ENCODE measurements at places on chromosomes 11 and 22. TPM values are rescaled to one million over a fixed set of nuclear protein-coding genes. Genes with fewer than 3 reads are reported as not detected.

APOBEC3H gene
- total RNA-seq: not detected

NXPE1 gene
- total RNA-seq: not detected

KDM4D gene
- 0.25 TPM for total RNA-seq

C11orf16 gene
- total RNA-seq: not detected

KREMEN1 gene
- 24.6 TPM for total RNA-seq

ETS1 gene
- total RNA-seq: 51.6 TPM

DCHS1 gene
- total RNA-seq: 28.7 TPM

MMP13 gene
- total RNA-seq: 0.98 TPM

ZP1 gene
- total RNA-seq: not detected

GRCh38 chr11:57874981-57875380, 113.4 kb downstream of the CTNND1 start:
- no peaks in the 10 kb centered on the region for H3K4me1 ChIP-seq
- no peak for DNase-seq
- H3K36me3 ChIP-seq: no peaks in the 10 kb centered on the region

- H3K36me3 ChIP-seq: no peaks in the 10 kb centered on the region
- no peaks in the 10 kb centered on the region for H3K27me3 ChIP-seq
- no peak overlapping the region for H3K4me3 ChIP-seq
- no peak overlapping the region for H3K27ac ChIP-seq
Observed at GRCh38 chr11:9037046-9037780, 33.4 kb upstream of the NRIP3 start.

DNA sequence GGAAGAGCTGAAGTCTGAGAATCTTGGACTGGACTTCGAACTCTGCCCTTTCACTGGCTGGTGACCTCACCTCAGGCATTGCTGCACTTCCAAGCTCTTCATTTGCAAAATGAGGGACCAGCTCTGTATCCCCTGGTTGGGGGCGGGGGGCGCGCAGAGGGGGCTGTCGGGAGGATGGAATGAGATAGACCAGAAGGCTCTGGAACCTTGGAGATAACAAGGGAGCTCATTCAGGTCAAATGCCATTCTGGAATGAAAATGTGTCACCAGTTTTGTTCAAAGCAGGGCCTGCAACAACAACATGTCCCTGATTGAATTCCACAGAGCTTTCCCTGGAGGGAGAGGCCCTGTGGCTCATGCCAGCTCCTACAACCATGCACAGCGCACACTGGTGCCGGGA, 370.5 kb downstream of the MN1 start:
- H3K4me1 ChIP-seq: peaks cover 6% of the 10 kb centered on the region
- no peak for DNase-seq
- no peaks in the 10 kb centered on the region for H3K36me3 ChIP-seq
- H3K4me3 ChIP-seq: no peak overlapping the region
- no peaks in the 10 kb centered on the region for H3K27me3 ChIP-seq

DNA sequence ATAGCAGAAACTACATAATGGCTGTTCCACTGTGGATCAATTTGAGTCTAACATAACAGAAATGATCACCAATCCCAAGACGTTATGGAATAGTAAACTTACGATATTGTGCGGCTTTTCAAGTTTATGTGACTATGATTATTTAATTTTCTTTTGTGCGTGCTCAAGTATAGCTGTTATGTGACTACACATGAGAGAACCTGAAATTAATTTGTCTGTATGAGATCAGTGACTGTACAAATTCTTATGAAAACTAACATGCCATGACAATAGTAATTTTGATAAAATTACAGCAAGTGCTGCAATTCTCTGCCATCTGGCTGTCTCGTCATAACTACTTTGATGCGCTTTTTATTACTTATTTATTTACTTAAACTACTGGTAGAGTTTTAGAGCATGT, 343.2 kb downstream of the DCDC1 start:
- no peak overlapping the region for H3K4me3 ChIP-seq
- H3K27me3 ChIP-seq: no peaks in the 10 kb centered on the region
- H3K27ac ChIP-seq: no peak overlapping the region
- no peaks in the 10 kb centered on the region for H3K4me1 ChIP-seq

GRCh38 chr11:122170815-122171475, 54.9 kb upstream of the BLID start:
- no peaks in the 10 kb centered on the region for H3K4me1 ChIP-seq
- H3K36me3 ChIP-seq: no peaks in the 10 kb centered on the region
- no peak overlapping the region for H3K4me3 ChIP-seq
- H3K27me3 ChIP-seq: no peaks in the 10 kb centered on the region
- DNase-seq: no peak

GRCh38 chr11:11929920-11930319, 78.5 kb downstream of the DKK3 start:
- no peak for DNase-seq
- H3K27ac ChIP-seq: no peak overlapping the region
- no peak overlapping the region for H3K4me3 ChIP-seq
- no peaks in the 10 kb centered on the region for H3K4me1 ChIP-seq
- peaks cover 52% of the 10 kb centered on the region for H3K36me3 ChIP-seq

DNA sequence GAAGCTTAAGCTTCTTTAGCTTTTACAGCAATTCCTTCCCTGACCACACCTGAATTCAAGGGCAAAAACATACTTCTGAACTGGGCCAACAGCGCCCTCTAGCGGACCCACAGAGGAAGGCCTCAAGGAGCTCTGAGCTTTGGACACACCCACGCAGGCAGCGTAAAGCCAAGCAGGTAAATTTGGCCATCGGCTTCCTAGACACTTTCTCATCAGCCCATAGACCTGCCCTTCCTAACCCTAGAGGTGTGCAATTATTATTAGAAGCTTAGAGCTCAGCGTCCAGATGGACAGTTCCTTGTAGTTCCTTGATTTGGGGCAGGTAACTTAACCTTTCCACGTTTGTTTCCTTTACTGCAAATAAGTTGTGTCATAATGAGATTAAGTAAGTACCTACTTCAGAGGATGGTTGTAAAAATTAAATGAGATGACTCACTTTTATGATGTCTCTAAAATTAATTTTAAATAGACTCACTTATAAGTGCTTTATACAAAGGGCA, 25.7 kb upstream of the HMGXB4 start:
- peak; percentile 43 for DNase-seq
- H3K27me3 ChIP-seq: no peaks in the 10 kb centered on the region
- H3K4me1 ChIP-seq: no peaks in the 10 kb centered on the region
- H3K36me3 ChIP-seq: no peaks in the 10 kb centered on the region
- no peak overlapping the region for H3K27ac ChIP-seq

GRCh38 chr11:2569321-2569721, 124.5 kb downstream of the KCNQ1 start:
- no peak overlapping the region for H3K27ac ChIP-seq
- no peak overlapping the region for H3K4me3 ChIP-seq
- DNase-seq: no peak
- no peaks in the 10 kb centered on the region for H3K36me3 ChIP-seq

DNA sequence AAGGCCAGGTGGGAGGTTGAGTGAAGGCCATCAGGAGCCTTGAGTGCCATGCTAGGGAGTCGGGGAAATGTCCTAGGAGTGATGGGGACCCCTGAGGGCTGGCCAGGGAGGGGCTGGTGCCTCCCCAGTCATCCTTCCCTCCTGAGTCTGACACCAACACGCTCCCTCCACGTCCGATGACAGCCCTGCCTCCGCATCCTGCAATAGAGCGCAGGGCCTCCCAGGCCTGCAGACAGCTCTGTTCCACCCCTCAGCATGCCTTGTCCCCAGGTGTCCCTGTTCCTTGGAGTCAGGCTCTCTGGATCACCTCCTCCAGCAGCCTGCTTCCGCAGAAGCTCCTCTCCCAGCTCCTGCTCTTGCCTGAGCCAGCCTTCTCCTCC, 3.1 kb downstream of the RAC2 start:
- no peaks in the 10 kb centered on the region for H3K4me1 ChIP-seq
- no peak overlapping the region for H3K4me3 ChIP-seq
- DNase-seq: no peak
- no peak overlapping the region for H3K27ac ChIP-seq
- no peaks in the 10 kb centered on the region for H3K27me3 ChIP-seq

DNA sequence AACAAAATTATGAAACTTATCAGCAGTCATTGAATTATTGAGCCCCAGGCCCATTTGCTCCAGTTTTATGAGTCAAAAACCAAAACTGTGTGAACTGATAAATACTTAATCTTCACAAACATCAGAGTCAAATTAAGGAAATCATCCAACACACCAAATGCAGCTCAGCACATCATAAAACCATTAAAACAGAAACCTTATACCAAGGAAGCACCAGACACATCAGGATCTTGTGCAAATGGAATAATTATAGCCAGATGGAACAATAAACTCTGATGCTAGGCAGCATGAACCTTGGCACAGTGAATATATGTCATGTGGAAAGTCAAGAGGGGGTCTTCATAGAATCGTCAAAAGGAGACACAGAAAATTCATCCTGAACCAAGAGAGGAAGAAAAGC, 410.7 kb upstream of the API5 start:
- DNase-seq: no peak
- H3K27me3 ChIP-seq: no peaks in the 10 kb centered on the region
- no peaks in the 10 kb centered on the region for H3K4me1 ChIP-seq
- no peaks in the 10 kb centered on the region for H3K36me3 ChIP-seq

GRCh38 chr22:35204807-35205775, 52.2 kb upstream of the HMGXB4 start:
- DNase-seq: peak; percentile 5
- no peaks in the 10 kb centered on the region for H3K36me3 ChIP-seq
- no peak overlapping the region for H3K4me3 ChIP-seq
- H3K27me3 ChIP-seq: no peaks in the 10 kb centered on the region
- no peaks in the 10 kb centered on the region for H3K4me1 ChIP-seq

DNA sequence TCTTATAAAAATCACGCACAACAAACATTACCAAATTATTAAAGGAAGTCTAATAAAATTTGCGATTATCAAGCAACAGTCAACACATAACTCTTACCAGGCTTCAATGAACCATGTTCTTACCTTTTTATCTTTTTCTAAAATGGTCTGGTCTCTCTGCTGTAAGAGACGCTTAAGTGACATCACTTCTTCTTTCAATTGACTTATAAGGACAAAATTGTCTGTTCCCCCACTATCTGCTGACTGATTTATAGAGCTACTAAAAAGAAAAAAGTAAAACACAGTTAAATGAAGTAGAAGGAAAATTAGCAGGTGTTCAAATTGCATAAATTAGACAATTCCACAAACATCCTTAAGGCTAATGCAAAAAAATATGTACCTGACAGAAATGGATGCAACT, 10.9 kb downstream of the FAM76B start:
- H3K27ac ChIP-seq: no peak overlapping the region
- H3K27me3 ChIP-seq: no peaks in the 10 kb centered on the region
- DNase-seq: no peak
- peaks cover 88% of the 10 kb centered on the region for H3K36me3 ChIP-seq
- no peak overlapping the region for H3K4me3 ChIP-seq

DNA sequence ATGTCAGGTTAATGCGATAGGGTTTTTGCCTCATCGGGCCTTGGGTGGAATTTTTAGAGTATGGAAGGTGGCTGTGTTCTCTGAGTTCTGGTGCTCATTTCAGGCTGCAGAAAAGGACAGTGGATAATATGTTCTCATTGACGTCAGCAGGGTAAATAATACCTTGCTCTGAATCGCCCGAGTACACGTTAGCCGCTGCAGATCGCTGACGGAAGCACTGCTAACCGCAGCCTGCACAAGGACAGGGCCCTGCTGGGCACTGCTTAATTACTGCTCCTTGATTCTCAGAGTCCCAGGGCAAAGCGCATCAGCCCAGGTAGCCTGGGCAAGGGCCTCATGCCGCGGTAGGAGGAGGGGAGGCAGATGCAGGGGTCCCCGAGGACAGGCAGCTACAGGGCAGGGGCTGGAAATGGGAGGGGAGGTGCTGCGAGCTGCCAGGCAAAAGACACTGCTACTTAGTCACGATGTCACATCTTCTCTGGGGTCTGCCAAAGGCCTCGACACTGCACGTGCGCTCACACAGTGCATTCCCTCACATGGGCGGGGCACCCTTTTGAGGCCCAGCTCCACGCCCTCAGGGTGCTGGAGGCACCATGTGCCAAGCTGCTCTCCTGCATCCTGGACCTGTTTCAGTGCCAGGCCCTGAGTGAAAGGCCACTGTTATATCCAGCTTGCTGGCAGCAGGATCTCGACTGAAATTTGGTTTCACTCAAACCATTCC, 35.2 kb downstream of the PPP2R1B start:
- H3K27me3 ChIP-seq: no peaks in the 10 kb centered on the region
- peak overlapping the region; percentile 95 for H3K27ac ChIP-seq
- H3K36me3 ChIP-seq: peaks cover 13% of the 10 kb centered on the region
- DNase-seq: no peak
- H3K4me3 ChIP-seq: no peak overlapping the region

DNA sequence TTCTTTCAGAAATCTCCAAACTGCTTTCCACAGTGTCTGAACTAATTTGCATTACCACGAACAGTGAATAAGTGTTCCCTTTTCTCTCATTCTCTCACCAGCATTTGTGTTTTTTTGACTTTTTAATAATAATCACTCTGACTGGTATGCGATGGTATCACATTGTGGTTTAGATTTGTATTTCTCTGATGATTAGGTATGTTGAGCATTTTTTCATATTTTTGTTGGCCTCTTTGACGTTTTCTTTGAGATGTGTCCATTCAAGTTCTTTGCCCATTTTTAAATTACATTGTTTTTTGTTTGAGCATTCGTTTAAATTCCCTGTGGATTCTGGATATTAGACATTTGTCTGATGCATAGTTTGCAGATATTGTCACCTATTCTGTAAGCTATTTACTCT, 1639.6 kb upstream of the TENM4 start:
- no peaks in the 10 kb centered on the region for H3K27me3 ChIP-seq
- H3K36me3 ChIP-seq: no peaks in the 10 kb centered on the region
- no peak overlapping the region for H3K4me3 ChIP-seq
- no peaks in the 10 kb centered on the region for H3K4me1 ChIP-seq
- DNase-seq: no peak

GRCh38 chr11:1852877-1853276, at the start of gene LSP1:
Gene LSP1 (plus strand): TSS chr11:1853084. CDS start chr11:1853145, 61 bp downstream.
- H3K4me1 ChIP-seq: no peaks in the 10 kb centered on the region
- no peak within 1 kb of the TSS for H3K27ac ChIP-seq
- H3K36me3 ChIP-seq: no peaks in the 10 kb centered on the region

- no peak overlapping the region for H3K27ac ChIP-seq
- no peak overlapping the region for H3K4me3 ChIP-seq
- H3K4me1 ChIP-seq: no peaks in the 10 kb centered on the region
- no peak for DNase-seq
- no peaks in the 10 kb centered on the region for H3K36me3 ChIP-seq
Observed at GRCh38 chr22:30024231-30024630, 56.0 kb upstream of the HORMAD2 start.

DNA sequence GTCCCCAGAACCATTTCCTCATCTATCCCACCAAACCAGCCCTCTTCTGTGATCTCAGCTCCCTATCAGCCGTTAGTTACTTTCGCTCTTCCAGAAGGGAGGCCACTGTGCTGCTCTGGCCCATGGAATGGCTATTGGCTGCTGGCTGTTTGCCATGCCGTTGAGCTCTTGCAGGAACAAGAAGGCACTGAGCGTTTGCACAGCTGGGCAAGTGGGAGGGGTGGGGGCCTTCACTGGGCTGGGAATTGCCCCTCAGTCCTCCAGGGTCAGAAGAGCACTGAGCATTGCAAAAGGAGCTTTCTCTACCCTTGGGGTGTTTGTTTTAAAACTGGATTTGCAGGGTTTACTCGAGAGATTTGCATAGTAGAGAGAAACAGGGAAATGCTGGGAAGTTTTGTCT, 129.0 kb upstream of the PARVA start:
- no peak overlapping the region for H3K27ac ChIP-seq
- no peaks in the 10 kb centered on the region for H3K27me3 ChIP-seq
- DNase-seq: no peak
- H3K4me3 ChIP-seq: no peak overlapping the region

Data from vagina (tissue), 2 donors.